ENCODE measurements at places on chromosomes 11 and 22. TPM values are rescaled to one million over a fixed set of nuclear protein-coding genes. Genes with fewer than 3 reads are reported as not detected.

The LIPT2 gene
- total RNA-seq, result 3.9 TPM

The FXYD6 gene
- total RNA-seq, result 286 TPM

The SAC3D1 gene
- 13.0 TPM for total RNA-seq

The PIK3C2A gene
- total RNA-seq, result 69.4 TPM

The OR2AG1 gene
- total RNA-seq, result not detected

DNA sequence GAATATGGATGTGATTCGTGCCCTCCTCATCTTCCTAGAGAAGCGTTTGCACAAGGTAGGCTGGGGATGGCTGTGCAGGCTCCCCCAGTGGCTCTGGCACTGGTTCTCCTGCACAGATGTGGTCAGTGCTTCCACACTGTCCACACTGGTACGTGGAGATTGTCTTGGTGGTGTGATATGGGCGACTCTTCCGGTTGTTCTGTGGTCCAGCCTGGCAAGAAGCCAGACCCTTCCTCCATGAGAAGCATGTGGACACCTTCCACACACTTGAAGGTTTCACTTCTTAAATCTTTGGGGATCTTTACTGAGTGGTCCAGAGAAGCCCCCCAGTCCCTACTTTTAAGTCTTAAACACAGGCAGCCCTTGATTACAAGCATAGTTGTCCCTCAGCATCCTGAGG, 3.8 kb downstream of the RIC8A start:
- peak; percentile 54 for DNase-seq

- no peak for DNase-seq
These were observed 17.4 kb downstream of the CTSC start for GRCh38 chr11:88320149-88320559.

DNA sequence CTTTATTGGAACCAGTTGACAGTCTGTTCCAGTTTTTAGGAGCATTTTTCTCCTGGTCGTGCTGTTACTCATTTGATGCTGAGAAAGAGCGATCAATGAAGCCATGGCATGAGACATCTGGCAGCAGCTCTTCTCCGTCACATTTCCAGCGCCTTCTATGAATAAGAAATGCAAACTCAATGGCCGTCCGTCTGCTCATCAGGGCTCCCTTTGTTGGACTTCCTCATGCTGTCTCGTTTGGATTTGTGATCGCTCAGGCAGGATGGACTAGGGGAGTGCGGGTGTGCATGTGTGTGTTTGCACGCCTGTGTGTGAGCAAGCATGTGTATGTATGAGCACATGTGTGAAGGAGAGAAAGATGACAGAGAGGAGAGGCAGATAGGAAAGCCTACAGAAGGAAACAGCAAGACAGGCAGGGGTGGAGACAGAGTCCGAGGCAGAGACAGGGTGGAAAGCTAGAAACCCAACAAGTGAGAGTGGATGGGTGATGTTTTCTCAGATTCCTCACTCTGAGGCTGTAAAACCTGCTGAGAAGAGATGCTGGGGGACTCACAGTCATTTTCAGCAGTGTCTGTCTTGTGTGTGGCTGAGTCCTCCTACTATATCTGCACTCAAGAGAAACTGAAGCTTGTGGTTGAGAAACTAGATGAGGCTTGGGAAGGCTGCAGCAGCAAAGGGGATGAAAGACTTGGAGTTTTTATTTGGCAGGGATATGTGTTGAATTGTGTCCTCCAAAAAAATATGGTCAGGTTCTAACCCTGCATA, 56.0 kb upstream of the CLMP start:
- DNase-seq, result no peak

GRCh38 chr22:19797086-19798002, 36.8 kb downstream of the TBX1 start:
- DNase-seq, result no peak

DNA sequence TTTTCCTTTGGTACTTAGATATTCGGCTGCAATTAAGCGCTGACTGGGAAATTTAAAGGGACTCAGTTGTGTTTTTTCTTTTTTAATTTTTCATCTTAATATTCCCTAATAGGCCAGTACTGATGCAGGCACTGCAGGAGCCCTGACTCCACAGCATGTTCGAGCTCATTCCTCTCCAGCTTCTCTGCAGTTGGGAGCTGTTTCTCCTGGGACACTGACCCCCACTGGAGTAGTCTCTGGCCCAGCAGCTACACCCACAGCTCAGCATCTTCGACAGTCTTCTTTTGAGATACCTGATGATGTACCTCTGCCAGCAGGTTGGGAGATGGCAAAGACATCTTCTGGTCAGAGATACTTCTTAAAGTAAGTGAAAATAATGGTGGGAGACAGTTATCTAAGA, 3.8 kb downstream of the YAP1 start:
- DNase-seq, result no peak

GRCh38 chr11:2802389-2803185, 83.0 kb downstream of the CDKN1C start:
- DNase-seq, result peak; percentile 42

DNA sequence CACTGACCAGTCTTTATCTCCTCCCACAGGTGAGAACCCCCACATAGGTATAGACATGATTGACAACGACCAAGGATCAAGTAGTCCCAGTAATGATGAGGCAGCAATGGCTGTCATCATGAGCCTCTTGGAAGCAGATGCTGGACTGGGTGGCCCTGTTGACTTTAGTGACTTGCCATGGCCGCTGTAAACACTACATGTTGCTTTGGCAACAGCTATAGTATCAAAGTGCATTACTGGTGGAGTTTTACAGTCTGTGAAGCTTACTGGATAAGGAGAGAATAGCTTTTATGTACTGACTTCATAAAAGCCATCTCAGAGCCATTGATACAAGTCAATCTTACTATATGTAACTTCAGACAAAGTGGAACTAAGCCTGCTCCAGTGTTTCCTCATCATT, 76.5 kb downstream of the BTBD10 start:
- DNase-seq, result no peak

DNA sequence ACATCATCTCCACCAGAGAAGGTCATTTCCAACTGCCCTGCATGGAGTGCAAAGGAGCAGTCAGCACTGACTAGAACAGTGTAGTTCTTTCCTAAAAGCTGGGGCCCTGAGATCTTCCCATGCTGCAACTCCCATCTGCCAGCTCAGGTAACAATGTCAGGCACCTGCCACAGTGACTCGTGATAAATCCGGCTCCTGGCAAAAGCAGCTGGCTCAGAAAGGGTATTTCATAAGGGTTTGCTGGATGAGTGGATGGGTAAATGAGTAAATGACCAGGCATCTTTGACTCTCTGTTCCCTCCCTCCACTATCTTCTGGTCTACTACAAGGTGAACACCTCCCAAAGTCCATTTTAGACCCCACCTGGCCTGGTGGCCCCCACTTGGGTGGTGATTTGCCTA, 403.6 kb downstream of the NXPE2 start:
- DNase-seq, result no peak

DNA sequence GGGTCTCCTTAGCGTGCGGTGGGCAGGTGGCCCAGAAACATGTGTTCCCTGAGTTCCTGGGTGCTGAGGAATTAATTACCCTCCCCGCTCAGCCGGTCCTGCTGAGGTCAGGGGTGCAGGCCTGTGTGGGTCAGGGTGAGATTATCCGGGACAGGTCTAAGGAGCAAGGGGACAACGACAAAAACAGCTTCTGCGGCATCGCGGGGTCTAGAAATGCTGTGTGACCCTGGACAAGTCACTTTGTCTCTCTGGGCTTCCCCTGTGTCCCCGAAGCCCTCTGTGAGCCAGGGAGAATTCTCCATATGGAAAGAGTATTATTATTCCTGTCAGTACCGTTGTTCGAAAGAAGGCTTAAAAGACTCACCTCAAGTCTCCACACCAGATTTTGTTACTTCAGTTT, 186.1 kb downstream of the MN1 start:
- DNase-seq, result no peak

DNA sequence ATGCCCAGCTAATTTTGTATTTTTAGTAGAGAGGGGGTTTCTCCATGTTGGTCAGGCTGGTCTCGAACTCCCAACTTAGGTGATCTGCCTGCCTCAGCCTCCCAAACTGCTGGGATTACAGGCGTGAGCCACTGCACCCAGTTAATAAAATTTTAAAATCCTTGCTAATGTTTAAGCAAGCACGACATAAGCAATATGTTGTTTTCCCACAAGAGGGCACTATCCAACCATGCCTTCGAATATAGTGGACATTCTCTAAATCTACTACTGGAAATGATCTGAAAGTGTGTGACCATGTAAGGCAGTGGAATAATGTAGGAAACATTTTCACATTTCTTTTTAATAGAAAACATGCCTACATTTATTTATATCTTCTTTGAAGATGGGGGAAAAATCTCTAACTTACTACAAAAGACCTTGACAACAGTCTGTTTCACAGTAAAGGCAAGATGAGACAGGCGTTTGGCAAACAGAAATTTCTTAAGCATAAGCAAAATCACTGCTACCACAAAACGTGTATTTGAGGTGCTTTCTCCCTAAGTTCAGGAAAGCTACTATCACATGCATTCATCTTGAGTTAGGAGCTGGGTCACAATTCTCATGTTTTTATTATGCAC, 38.2 kb downstream of the PITPNB start:
- DNase-seq, result no peak

DNA sequence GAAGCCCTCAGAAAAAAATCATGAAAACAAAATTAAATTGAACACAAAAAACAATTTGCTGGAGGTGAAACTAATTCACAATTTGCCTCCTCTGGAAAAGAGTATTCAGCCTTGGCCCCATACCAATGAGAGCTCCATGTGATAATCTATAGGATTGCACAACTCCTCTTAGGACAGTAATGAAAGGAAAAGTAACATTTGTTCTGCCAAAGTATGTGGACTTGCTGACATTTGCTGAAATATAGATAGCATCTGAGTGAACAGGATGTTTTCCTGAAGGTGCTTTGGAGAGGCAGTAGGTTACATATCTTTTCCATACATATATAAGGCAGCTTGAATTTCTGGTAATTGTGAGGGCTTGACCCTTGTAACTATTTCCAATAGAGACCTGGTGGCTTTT, 122.8 kb downstream of the OR4C45 start:
- no peak for DNase-seq

DNA sequence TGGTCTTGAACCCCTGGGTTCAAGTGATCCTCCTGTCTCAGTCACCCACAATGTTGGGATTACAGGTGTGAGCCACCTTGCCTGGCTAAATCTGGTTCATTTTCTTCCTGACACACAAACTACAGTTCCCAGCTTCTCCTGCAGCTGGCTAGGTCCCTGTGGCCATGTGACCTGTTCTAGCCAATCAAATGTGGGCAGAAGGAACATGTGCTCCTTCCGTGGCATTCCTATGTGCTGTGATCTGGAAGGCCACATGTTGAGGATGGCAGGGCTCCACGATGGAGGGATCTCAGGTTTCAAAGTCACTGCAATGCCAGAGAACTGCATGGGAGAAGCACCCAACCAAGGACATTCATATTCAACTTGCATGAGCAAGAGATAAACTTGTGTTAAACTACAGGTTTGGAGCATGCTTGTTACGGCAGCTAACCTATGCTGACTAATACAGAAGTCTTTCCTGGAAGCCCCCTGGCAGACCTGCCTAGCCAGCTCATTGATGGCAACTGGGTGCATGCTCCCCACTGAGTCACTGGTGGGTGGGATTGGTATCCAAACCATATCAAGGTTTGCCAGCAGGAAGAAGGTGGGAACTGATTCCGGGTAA, 86.0 kb downstream of the RPS6KA4 start:
- peak; percentile 27 for DNase-seq

- DNase-seq, result no peak
These were observed 127.1 kb downstream of the SLC1A2 start for GRCh38 chr11:35292279-35292678.

- DNase-seq, result no peak
These were observed 35.9 kb downstream of the MYO18B start for GRCh38 chr22:25777870-25778269.

DNA sequence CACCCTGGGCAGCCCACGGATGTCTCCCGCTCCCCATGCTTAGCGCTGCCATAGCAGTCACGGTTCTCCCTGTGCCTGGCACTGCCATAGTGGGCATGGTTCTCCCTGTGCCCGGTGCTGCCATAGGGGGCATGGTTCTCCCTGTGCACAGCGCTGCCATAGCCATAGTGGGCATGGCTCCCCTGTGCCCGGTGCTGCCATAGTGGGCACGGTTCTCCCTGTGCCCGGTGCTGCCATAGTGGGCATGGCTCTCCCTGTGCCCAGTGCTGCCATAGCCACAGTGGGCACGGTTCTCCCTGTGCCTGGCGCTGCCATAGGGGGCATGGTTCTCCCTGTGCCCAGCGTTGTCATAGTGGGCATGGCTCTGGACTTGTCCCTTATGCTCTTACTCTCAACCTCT, 19.9 kb upstream of the ARAP1 start:
- DNase-seq, result no peak

- DNase-seq, result no peak
These were observed 6.4 kb upstream of the EHF start for GRCh38 chr11:34614344-34615104.

- DNase-seq, result peak; percentile 53
These were observed 81.8 kb downstream of the DGCR2 start for GRCh38 chr22:19040391-19040861.

DNA sequence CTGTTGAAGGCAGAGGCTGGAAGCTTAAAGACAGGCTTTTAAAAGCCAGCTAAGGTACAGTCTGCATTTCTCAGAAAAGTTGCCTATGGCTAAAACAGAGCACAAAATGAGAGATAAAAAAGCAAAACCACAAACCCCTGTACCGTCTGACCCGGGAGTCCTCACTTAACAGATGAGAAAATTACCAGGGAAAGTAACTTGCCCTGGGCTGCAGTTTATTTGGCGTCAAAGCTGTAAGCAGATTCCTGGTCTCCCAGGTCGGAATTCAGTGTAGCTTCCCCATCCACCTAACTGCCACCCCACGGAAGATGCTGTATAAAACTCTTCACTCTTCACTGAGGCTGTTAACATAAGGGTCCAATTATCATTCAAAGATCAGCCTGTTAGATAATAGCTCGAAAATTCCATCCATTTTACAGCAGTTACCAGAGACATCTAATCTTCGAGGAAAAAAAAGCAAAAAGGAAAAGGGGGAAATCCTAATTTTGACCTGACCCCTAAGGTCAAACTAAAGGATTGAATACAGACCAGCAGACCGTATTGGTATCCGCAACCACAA, 1.5 kb downstream of the TCF20 start:
- no peak for DNase-seq

DNA sequence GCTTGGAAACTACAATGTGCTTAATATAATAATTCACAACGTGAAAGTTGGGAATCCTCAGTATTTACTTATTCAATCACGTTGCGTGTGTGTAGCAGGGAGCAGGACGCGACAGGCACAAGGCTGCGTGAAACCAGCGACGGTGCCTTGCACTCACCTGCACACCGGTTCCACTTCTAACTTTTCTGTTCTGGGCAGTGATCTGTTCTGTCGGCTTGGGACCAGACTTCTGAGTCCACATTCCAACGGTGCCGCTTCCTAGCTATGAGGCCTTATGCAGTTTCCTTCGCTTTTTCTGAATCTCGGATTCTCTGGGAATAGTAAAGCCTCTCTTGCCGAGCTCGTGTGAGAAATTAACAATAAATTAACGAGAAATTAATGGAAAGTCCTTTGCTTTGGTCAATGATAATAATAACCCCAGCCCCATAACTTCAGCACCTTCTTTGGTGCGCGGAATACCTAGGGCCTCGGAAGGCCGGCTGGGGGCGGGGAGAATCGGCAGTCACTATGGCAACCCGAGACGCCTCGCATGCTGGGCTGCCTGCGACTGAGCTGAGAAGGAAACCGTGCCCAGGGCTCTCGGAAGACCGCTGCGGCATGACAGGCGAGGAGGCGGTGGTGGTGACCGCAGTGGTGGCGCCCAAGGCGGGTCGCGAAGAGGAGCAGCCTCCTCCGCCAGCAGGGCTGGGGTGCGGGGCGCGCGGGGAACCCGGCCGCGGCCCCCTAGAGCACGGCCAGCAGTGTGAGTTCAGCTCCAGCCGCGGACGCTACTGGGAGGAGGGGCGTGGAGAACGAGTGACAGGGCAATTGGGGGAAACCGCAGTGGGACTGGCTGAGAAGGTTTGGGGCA, at the start of gene C11orf97:
TSS of gene C11orf97 (plus strand) at position 530 of the 850 bp plus-strand sequence. CDS start at position 598, 68 bp downstream.
- peak; percentile 72 for DNase-seq
